ENCODE measurements at places on chromosomes 7 and 10.

GRCh38 chr7:117066668-117067067 is 113.4 kb downstream of the ST7 start:
- no peak for DNase-seq

DNA sequence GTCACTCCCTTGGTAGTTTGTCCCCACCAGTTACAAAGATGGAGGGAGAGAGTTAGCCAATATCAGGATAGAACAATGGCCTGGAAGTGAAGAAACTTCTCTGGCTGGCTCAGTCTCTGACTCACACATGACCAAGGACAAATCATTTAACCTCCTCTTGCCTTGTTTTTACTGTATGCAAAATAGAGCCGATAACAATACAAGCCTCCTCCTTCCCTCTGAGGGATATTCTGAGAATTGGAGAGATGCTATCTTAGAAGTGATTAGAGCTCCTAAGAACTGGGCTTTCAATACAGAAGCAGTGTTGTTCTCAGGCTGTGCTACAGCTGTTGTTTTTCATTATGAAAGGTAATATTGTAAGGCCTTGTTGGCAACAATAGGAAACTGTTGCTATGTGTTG is 87.7 kb upstream of the EGR2 start:
- DNase-seq, result no peak

GRCh38 chr10:131852176-131852822 is 48.5 kb upstream of the PPP2R2D start:
- no peak for DNase-seq

- DNase-seq, result peak; percentile 72
Observed at GRCh38 chr10:17665747-17666146, 21.8 kb downstream of the STAM start.

DNA sequence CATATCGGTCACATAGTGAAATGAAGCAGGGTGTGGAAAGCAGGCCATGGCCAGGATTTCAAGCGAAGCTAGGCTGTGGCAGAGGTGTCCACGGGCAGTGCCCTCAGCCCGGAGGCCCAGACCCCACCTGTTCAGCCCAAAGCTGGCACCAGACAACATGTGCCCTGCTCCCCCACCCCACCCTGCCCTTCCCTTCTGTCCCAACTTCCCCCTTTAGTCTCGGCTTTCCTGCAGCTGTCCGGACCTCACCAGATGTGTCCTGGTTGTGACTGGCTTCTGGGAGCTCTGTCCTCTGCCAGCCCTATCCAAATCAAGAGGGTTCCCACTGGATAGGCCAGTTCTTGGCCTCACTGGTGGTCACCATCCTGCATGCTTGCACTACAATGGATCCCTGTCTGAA is 37.3 kb downstream of the ADAM12 start:
- DNase-seq, result no peak

Data from kidney glomerular epithelial cell (primary cell).